ENCODE measurements at places on chromosomes 11 and 22.

DNA sequence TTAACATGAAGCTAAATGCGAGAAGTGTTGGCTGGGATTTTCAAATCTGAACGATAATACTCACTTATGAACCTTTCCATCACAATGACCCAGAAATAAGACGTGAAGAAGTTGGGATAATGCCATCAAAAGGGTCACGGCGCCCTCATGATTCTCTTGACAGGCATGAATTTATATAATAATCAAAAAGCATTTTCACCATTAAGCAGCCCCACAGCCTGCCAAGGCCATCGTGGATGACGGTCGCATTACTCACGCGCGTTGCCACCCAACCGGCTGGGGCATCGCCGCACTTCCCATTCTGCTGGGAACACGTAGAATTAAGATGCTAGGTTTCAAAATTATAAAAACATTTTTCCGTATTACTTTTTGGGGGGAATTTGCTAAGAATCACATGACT, 18.9 kb upstream of the GAL start:
- DNase-seq: no peak

DNA sequence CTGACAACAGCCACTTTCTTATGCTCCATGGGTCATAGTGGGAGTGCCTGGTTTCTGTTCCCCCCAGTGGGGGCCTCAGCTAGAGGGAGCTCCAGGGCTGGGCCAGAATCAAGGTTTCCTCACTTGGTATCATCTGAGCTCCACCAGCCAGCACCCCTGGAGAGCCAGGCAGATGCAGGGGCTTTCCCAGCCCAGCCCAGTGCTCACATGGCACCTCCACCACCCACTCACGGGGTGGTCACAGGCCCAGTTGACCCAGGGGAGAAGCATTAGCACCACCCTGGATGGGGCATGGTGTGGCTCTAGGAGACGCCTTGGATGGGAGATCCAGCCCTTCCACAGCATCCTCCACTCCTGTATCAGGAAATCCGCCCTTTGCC, 24.1 kb upstream of the WNT7B start:
- no peak for DNase-seq

GRCh38 chr22:21936151-21936775, 16.4 kb downstream of the PPM1F start:
- no peak for DNase-seq

DNA sequence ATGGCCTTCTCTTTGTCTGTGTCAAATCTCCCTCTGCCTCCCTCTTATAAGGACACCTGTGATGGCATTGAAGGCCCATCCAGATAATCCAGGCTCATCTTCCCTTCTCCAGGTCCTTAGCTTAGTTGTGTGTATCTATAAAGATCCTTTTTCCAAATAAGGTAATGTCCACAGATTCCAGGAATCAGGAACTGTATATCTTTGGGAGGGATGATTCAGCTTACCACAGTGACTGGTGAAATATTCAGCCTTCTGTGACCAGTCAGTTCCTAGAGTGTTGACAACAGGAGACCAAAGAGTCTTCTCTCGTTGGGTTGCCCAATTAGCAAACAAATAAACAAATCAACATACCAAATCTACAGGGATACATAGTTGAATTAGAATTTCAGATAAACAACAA, 175.8 kb downstream of the MPPED1 start:
- no peak for DNase-seq

GRCh38 chr11:70180906-70181305, 22.2 kb upstream of the FADD start:
- no peak for DNase-seq

GRCh38 chr11:15918674-15919073, 437.7 kb downstream of the SOX6 start:
- no peak for DNase-seq

DNA sequence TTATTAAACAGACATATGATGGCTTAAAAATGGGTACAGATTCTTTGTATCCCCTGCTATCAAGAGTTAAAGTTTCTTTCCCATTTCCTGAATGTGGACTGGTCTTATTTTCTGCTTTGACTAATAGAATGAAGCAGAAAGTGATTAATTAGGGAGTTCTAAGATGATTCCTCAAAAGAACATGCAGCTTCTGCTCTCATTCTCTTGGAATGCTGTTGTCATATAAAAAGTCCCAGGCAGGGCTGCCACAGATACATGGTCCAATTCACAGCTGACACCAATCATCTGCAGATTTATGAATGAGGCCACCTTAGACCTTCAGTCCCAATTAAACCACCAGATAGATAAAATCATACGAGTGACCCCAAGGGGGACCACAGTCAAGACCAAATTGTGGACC, 844.5 kb upstream of the RAG2 start:
- DNase-seq: no peak

DNA sequence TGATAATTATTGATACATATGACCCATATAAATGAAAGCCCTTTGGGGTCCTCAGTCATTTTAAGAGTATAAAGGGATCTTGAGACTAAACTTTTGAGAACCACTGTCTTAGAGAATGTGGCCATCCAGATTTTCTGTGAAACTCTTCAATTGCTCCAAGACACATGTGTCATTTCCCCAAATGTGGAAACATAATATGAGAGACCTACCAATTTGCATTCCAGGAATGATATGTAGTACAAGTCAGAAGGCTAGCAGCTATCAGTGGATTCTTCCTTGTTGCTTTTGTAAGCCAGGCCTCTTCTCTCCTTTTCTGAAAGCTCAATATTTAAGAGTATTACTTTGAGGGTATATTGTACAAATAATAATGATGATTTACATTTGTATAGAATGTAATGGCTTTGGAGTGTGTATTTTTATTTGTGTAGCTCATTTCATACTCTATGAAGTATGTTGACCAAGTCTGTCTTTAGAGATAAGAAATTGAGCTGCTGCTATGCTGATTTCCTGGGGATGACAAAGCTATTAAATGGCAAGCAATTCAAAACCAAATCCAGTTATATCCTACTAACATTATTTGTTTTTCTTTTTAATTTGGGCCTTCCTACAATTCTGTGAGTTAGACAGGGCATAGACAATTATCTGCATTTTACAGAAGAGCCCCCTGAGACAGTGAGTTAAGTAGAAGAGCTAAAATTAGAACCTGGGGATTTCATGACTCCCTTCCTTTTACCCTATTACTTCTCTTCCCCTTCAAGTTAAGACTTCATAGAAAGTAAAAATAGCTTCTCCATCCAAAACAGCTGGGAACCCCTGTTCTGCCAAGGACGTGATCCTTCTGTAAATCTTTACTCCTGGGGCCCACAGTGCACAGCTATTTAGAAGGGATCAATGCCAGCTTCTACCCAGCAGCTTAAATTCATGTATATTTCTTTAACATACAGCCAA, 131.9 kb downstream of the WNT11 start:
- no peak for DNase-seq

DNA sequence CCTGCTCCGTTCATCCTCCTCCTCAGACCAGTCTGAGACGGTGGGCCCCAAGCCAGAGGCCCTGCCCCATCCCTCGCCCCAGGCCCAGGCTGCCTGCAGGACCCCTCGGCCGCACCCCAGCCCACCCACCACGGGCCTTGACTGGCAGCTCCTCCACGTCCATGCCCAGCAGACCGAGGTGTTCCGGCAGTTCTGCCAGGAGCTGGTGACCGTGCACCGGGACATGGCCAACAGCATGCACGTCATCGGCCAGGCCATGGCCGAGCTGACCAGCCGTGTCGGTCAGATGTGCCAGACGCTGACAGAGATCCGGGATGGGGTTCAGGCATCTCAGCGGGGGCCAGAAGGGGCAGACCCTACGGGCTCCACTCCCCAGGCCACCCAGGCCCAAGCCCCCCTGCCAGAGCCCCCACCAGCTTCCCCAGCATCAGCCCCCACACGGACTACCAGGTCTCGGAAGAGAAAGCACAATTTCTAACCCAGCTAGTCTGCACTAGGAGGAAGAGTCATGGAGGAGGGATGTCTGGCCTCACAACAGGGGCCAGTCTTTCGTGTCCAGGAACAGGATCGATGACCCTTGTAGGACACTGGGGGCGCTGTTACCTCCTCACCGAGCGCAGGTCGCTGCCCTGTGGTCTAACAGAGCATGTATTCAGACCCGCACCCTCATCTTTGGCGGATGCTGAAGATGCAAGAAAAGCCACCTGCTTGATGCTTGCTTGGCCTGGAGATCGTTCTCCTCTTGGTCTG, 66.3 kb downstream of the PRDM11 start:
- DNase-seq: no peak

All from NCI-H2081 treated with DMSO at 0.1 percent for 48 hours (cell line).